Activated CD4-positive, alpha-beta T cell treated with anti-CD3 and anti-CD28 coated beads for 36 hours (primary cell): ENCODE measurements at places on chromosomes 1 and 21.

- DNase-seq = no peak
These were observed 1138.0 kb upstream of the TMPRSS15 start for GRCh38 chr21:19541602-19542001.

GRCh38 chr1:178953538-178954324 lies 72.0 kb upstream of the FAM20B start:
- no peak for DNase-seq

- peak; percentile 28 for DNase-seq
These were observed 17.0 kb downstream of the KLHDC8A start for GRCh38 chr1:205339717-205340116.

- no peak for DNase-seq
These were observed 8.4 kb downstream of the SLC35E2B start for GRCh38 chr1:1684031-1684681.

GRCh38 chr1:41795205-41795762 lies 123.4 kb downstream of the HIVEP3 start:
- no peak for DNase-seq

DNA sequence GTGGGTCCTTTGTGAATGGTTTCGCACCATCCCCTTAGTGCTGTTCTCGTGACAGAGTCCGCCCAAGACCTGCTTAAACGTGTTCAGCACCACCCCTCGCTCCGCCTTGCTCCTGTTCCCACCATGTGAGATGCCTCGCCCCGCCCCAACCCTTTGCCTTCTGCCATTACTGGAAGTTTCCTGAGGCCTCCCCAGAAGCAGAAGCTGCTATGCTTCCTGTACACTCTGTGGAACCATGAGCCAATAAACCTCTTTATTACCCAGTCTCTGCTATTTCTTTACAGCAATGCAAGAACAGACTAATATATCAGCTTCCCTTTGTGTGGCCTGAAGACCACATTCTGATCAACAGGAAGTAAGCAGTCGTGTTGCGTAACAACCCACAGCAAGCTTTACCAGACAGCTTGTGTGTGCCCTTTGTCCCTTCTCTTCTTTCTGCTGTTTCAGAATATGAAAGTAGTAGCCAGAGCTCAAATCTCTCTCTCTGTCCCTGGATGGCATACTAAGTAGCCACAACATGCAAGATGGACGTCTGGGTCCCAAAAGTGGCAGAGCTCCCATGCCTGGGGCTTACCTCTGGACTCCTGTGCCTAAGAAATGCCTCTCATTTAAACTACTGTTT lies 14.1 kb downstream of the HENMT1 start:
- peak; percentile 76 for DNase-seq

DNA sequence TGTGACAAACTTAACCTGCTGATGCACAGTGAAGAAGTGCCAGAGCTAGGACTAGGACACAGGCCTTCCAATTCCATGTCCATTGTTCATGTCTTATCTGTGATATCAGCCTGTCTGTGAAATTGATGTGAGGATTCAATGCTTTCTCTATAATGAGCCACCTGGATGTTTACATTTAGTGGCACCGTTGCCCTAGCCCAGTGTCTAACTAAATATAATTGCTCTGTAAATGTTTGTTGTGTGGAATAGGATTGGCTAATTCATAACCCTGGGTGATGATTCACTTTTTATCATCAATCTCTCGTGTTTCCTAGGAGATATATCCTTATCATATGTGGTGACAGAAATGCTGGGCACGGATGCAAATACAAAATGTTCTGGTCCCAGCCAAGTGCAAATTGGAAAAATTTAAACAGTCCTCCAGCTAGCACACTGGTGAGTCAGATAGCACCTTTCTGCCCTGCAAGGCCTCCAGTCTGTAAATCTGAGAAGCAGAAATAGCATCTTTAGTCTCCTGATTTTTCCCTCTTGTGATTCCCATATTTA lies 46.9 kb upstream of the GNG12 start:
- no peak for DNase-seq

GRCh38 chr1:25568090-25568833 lies 24.9 kb downstream of the LDLRAP1 start:
- DNase-seq = no peak

DNA sequence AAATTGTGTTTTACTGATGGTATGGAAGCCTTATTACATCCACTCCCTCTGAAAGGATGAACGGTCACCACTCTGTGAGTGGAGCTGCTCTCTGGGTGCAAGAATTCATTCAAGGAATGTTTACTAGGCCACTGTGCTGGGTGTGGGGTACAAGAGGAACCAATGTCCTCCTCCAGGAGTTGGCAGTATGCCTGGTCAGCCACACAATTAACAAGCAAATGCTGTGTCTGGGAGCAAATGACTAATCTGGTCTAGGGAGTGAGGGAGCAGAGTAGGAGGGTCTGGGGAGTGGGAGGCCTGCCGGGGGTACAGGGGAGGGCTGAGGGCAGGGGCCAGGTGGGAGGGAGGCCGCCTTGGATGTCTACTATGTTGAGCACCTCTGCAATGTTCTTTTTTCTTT lies 27.2 kb upstream of the TDRD10 start:
- DNase-seq = no peak

DNA sequence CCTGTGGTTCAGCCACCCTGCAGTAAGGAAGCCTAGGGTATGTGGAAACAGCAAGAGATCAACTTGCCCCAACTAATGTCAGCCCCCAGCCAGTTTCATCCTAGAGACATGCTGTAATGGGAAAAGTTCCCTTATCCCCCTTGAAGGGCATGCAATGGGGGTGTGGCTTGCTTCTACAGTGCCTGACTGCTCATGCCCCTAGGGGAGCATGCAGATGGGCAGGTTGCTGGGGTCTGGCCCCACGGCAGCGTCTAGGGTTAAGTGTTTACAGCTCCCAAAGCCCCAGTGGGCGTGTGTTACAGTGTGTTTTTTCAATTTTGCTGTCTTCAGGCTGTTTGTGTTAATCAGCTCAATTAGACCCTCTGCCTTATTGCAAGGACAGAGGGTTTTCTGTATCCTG lies 1105.9 kb downstream of the AMY1C start:
- DNase-seq = no peak

GRCh38 chr1:116157096-116157495 lies 45.9 kb downstream of the MAB21L3 start:
- DNase-seq = no peak

DNA sequence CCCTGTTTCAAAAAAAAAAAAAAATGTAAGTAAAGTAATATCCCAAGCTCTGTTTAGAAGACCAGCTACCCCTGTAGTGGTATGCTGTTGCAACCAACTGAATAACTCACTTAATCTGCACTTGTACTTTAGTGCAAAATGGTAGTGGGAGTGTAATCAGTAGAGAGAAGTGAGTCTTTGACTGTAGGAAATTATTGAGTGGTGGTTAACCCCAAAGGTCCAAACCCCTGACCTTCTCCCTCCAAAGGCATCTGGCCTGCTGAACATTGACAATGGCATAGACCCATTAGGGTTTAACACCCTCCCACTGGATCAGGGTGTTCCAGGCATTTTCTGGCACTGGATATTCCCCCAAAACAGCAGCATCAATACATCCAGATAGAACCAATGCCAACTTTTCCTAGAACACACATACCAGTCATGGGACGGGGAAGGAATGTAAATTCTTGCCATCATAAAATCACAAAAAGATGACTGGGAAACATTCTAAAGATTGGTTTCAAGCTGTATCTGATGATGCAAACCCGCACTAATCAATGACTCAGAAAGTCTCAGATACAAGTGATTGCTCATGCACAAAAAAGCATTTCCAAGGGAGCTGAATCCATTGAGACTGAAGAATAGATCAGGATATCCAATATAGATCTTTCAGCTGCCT lies 110.3 kb downstream of the MRPL39 start:
- no peak for DNase-seq

DNA sequence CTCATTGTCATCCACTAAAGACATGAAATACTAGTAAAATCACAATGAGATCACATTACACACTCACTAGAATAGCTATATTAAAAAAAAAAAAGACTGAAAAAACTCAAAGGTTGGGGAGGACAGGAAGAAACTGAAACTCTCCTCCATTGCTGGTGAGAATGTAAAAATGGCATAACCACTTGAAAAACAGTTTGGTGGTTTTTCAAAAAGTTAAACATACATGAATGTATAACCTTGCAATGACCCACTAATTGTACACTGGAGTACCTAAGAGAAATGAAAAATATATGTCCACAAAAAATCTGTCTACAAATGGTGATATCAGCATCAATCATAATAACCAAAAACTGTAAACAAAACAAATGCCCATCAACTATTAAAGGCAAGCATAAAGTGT lies 44.0 kb downstream of the NRIP1 start:
- no peak for DNase-seq

DNA sequence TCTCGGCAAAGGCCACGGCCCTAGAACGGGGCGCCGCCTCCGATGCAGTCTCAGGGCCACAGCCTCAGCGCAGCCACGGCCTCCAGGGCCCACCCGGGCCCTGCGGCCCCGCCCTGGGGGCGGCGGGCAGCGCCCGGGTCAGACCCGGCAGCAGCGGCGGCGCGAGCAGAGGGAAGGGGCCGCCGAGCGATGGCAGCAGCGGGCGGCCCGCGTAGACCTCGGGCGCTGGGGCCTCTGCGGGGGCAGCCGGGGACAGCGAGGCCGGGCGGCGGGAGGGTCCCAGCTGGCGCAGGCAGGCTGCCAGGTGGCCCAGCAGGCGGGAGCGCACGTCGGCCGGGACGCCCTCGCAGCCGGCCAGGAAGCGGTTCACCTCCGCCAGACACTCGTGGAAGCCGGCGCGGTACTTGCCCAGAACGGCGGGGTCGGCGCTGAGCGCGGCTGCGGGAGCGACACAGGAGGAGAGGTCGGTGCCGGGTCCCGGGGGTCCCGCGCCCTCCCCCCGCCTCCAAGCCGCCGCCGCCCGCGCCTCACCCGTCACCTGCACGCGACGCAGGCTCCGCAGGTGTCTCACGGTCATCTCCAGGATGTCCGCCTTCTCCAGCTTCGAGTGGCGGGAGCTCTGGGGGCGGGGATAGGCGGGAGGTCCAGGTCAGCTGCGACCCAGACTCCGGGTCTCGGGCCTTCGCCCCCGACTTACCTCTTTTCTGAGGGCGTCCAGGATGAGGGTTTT lies 737 bp downstream of the HES4 start:
- peak; percentile 48 for DNase-seq

DNA sequence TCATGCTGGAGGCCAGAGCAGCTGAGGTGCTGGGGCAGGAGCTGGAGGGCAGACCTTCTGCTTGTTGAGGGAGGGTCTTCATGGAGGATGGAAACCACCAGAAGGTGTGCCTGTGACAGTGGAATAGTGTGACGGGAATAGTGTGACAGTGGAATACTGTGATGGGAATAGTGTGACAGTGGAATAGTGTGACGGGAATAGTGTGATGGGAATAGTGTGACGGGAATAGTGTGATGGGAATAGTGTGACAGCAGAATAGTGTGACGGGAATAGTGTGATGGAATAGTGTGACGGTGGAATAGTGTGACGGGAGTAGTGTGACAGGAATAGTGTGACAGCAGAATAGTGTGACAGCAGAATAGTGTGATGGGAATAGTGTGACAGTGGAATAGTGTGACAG lies 325.1 kb downstream of the HHAT start:
- no peak for DNase-seq

DNA sequence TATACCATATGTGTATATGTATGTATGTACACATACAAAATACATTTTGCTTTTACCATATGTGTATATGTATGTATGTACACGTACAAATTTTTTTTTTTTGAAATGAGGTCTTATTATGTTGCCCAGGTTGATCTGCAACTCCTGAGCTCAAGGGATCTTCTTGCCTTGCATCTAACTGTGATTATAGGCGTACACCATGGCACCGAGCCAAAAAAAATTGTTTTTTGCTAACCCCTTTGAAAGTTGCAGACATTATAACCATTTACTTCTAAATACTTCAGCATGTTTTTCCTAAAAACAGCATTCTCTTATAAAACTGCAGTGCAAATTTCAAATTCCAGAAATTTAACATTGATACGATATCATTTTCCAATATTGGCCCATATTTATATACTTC lies 147.0 kb downstream of the POU2F1 start:
- no peak for DNase-seq

GRCh38 chr1:107430540-107431228 lies 289.8 kb downstream of the NTNG1 start:
- DNase-seq = peak; percentile 48

DNA sequence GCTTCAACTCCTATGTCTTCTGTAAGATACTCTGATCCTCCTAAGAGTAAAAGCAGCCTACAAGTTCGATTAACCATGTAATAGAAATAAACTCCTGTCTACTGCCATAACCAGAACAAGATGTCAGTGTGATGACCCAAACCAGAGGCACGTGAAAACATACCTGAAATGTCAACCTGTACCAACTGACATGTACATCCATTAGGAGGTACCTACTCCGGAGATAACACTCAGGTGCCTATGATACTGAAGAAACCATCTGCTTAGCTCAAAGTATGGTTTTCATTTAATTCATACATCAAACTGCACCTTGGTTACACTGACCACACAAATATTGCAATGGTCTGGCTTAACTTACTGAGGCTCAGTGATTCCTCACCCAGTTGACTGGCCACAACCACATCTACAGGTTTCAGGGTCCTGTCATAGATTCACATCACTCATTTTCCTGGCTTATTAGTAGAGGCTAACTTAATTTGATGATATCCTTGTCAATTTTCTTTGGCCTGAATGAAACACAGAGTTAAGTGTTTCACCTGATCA lies 4.4 kb downstream of the ITPKB start:
- DNase-seq = no peak

DNA sequence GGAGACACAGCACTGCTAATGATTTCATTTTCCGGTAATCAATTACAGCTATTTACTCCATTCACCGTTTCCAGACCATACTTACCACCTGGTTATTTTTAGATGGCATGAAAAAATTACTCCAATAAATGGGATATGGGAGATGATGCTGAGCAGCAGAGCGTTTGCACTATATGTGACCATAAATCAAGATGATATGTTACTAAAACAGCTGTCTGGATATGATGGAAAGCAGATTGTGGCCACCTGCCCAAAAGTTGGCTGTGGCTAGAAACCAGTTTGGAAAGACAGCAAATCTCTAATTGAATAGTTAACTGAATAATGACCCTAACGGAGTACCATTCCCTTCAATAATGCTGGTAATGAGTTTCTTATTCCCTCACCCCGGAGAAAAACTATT lies 22.5 kb upstream of the KCTD3 start:
- DNase-seq = no peak

- no peak for DNase-seq
These were observed 70.7 kb upstream of the JUN start for GRCh38 chr1:58854576-58854975.

GRCh38 chr1:157218671-157219070 lies 80.5 kb upstream of the ETV3 start:
- no peak for DNase-seq

- DNase-seq = no peak
These were observed 64.0 kb downstream of the WNT9A start for GRCh38 chr1:227883641-227884301.

GRCh38 chr21:39051588-39051949 lies 131.7 kb downstream of the PSMG1 start:
- no peak for DNase-seq

GRCh38 chr1:153544453-153545066 lies 1.0 kb downstream of the S100A4 start:
- no peak for DNase-seq

- no peak for DNase-seq
These were observed 100.0 kb downstream of the ELAVL4 start for GRCh38 chr1:50208756-50209155.
